ENCODE measurements at places on chromosomes 7 and 10.

- no peak for DNase-seq
These were observed 24.3 kb downstream of the AP5Z1 start for GRCh38 chr7:4799508-4800268.

GRCh38 chr10:52437205-52437646 lies 123.1 kb downstream of the DKK1 start:
- no peak for DNase-seq

DNA sequence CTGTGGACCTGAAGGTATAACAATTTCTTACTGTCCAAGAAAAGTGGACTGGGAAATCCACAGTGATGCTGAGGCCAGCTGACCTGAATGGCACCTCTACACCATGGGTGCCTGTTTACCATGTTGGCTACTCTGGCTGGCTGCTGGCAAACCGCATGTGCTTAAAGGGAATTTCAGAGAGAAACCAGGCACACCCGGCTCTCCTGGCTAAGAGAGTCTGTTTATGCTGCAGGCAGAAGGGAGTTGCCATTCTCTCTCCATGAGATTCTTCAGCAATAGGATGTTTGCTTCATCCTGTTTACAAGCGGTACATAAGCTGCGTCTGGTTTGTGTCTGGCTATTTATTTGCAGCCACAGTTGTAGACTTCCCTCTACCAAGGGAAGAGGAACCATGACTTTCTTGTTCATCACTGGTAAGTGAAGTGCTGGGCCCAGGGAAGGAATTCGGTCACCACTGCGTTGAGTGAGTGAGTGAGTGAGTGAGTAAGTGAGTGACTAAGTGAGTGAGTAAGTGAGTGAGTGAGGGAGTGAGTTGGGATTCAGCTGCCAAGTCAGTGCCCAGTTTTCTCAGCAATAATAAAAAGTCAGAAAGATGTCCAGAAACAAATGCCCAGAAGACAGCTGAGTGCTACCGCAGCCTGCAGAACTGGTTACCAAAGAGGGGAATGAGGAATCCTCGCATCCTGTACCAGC lies 90.4 kb downstream of the COBL start:
- no peak for DNase-seq

DNA sequence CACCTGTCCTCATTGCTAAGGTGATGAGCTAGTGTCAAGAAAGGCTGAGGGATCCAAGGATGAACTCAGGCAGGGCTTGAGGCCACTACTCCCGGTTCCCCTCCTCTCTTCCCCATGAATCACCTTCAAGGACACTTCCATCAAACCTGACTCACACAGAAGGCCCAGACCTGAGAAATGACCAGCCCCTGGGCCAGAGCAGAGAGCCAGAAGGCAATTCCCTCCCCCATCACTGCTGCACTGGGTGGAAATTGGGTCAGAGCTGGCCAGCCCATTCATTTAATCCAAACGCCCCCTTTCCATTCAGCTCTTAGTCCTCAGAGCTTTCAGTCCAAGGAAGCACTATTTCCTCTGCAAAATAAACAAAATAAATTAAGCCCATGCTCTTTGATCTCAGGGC lies 182.0 kb downstream of the KCNMA1 start:
- DNase-seq = no peak

- no peak for DNase-seq
These were observed 7.6 kb downstream of the NFKB2 start for GRCh38 chr10:102403115-102403514.

DNA sequence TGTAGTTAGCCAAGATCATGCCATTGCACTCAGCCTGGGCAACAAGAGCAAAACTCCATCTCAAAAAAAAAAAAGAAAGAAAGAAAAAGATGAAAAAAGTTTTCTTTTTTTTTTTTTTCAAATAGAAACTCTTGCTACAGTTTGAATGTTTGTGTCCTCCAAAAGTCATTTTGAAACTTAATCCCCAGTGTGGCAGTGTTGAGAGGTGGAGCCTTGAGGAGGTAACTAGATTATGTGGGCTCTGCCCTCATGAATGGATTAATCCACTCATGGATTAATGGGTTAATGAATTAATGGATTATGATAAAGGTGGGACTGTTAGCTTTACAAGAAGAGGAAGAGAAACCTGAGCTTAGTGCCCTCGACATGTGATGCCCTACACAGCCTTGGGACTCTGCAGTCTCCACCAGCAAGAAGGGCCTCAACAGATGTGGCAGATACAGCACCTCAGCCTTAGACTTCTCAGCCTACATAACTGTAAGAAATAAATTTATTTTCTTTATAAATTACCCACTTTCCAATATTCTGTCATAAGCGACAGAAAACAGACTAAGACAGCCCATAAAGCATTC lies 25.1 kb downstream of the CPEB3 start:
- no peak for DNase-seq

GRCh38 chr10:16741540-16741939 lies 75.7 kb downstream of the RSU1 start:
- no peak for DNase-seq

DNA sequence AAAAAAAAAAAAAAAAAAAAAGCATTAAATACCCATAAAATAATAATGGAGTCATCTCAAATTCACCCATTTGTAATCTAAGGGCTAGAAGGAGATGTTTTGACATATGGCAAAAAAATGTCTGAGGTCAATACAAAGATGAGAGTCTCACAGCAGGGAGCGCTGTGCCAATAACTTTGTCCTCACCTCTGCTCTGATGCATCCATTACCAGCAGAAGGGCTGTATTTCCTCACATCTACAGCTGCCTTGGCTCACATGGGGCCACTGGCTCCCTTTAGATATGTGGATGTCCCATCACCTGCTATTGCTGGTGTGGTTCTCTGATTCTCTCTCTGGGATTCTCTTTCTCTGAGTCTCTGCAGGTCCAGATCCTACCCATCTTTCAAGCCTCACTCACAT lies 90.3 kb upstream of the FAM133B start:
- no peak for DNase-seq

DNA sequence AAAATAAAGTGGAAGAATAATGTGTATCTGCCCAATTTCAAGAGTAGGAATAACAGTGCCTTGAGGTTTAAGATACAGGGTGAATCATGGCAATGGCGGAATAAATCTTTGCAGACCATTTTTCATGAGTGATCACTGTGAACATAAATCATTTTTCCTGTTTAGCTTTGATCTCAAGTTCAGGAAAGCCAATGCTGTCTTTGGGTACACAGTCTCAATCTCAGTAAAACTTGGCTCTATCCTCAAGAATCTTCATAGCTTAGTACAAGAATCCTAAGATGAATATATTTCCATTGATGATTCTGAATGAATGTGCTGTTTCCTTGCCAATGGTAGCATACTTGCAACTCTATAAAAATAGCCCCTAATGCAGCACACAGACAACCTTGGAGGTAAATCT lies 6.8 kb downstream of the NAMPT start:
- DNase-seq = no peak

GRCh38 chr10:52030051-52030790 lies 283.9 kb upstream of the DKK1 start:
- no peak for DNase-seq

GRCh38 chr10:49310901-49311554 lies 12.1 kb downstream of the C10orf71 start:
- no peak for DNase-seq

DNA sequence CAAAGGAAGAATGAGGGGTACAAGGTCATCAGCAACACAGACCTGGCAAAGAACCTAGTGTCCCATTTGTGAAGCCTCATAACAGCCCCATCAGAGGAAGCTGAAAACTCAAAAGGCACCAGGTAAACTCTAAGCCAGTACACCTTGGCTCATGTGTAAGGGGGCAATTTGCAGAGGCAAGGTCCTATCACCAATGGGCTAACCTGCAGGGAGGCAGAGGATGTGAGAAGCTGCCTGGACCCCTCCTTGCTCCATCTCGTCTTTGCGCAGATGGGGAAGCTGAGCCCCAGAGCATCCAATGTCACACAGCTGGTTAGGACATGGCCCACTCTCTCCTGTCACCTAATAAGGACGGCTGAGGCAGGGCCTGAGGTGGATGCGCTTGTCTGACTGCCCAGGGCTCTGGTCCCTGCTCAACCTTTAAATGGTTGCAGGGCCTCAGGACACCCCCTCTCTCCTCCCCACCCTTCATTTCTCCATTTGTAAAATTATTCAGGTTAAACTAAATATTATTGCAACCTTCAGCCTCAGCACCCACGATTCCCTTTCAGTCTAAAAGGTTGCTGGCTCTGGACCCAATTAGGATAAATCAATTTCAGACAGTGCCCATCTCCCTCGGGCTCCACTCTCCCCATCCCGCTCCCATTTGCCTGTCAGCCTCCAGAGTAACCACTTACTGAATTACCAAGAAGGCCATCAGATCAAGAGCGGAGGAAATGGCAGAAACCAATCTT lies 135.3 kb downstream of the OAT start:
- no peak for DNase-seq

- DNase-seq = no peak
These were observed 13.8 kb downstream of the TCF7L2 start for GRCh38 chr10:112963835-112964234.

DNA sequence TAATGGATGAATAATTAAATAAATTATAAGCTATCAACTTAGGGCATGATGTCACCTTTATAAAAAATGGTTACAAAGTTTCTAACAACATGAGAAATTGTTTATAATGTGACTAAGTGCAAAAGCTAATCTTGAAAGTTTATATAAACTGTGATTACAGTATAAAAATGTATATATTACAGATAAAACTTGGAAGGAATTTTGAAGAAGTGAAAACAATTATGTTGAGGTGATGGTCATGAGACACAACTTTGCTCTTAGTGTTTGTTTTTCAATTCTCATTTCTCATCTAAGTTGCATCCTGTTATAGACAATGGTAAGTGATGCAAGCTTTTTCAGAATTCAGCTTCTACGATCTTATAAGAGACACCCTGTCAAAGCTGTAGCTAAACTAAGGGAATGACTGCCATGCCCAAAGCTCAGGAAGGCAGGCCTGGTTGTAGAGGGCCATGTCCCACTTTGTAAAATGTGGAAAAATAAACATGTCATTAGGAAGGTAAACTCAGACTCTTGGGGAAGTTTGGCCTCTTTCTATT lies 23.9 kb downstream of the MACC1 start:
- DNase-seq = no peak

DNA sequence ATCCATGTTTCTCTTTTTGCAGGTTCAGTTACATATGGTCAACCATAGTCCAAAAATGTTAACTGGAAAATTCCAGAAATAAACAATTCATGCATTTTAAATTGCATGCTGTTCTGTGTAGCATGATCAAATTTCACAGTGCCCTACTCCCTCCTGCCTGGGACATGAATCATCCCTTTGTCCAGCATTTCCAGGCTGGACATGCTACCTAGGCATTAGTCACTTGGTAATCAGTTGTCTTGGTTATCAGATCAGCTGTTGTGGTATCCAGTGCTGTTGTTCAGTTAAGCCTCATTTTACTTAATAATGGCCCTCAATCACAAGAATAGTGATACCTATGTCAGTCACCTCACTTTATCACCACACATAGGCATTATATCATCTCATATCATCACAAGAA lies 7.3 kb upstream of the PNLIP start:
- DNase-seq = no peak

- no peak for DNase-seq
These were observed 124.8 kb upstream of the PDLIM1 start for GRCh38 chr10:95415621-95416031.

- DNase-seq = no peak
These were observed 27.4 kb downstream of the FAM241B start for GRCh38 chr10:69657430-69657829.

DNA sequence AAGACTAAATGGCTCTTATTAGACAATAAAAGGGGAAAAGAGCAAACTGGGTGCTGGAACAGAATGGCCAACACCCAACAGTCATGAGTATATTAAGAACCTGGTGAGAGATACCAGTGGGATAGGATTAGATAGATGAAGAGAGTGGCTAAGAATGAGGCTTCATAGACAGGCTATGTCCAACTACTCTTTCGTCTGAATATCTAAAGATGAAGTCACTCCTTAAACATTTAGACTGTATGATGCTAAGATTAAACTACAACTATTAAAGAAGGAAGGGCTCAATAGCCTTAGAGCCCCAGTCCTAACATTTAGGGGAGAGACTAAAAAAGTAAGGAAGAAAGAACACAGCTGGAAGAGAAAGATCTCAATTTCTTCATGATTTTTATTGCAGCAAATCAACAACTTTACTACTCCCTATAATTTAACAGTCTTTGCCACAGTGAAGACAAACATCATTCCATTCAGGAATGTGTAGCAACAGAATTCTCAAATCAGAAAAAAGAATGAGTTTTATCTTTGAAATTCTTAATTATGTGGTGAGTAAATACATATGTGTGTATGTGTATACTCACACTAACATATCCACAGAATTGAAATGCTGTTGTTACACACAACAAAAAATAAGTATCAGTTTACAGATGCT lies 45.6 kb downstream of the CACNA2D1 start:
- no peak for DNase-seq

- DNase-seq = no peak
These were observed 268.0 kb downstream of the ZEB1 start for GRCh38 chr10:31586723-31587638.

GRCh38 chr7:43076189-43076605 lies 36.2 kb upstream of the HECW1 start:
- DNase-seq = no peak

- DNase-seq = peak; percentile 28
These were observed 31.0 kb downstream of the MKI67 start for GRCh38 chr10:128095027-128095752.

DNA sequence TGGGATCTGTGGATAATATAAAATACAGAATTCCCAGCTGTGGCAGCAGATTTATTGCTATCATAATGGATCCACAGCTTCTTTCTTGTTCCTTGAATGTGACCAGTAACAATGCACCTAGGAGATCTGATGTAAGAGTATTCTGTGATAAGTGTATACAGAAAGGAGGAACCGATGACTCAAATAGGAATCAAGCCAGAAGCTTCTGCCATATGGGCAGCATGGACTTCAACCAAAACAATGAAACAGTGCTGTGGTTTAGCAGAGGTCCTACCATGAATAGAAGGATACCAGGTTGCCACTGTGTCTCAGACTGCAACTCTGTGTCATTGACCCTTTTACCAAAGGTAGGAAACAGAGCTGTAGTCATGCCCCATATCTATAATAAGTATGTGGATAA lies 81.8 kb downstream of the PTPRZ1 start:
- DNase-seq = no peak

GRCh38 chr7:101173752-101174244 lies 6.3 kb downstream of the NAT16 start:
- no peak for DNase-seq

DNA sequence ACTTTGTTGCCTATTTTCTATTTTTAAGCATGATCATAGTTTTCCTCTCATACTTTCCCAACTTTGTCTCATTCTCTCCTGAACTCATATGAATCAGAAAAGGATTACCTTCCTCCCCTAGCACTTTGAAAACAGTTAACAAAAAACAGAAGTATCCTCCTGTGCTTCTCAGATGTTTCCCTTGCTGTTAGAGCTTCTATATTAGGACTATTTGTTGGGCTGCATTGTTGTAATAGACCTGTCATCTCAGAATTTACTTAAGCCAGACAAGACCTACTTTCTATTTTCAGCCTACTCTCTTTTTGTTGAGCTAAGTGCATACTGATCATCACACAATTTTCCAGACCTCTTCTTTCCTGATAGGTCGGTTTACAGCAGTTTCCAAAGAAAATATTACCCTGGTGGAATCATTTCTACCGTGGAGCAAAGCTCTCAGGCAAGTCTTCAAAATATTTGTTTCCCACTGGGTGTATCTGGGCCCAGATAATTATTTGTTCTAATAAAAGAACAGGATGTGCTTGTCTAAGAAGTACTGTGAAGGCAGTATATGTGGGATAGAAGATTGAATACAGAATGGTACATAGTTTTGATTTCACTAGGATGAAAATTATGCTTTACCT lies 411.9 kb upstream of the KLF6 start:
- no peak for DNase-seq
